ENCODE measurements at places on chromosomes 6 and 20.

DNA sequence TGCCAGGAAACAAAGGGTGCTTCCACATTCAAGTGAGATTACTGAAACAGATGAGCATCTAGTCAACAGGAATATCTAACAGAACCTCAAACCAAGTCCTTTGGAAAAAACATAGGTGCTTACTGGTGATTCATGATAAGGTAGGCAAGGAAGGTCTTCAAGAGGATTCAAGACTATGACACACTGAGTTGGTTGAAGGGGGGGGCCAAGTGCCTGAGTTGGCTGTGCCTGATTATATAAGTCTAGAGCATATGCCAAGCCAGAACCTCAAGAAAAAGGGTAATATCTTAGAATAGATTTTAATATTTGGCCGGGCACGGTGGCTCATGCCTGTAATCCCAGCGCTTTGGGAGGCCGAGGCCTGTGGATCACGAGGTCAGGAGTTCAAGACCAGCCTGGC, 63.7 kb downstream of the LYRM4 start:
- DNase-seq: no peak

- no peak for DNase-seq
Observed at GRCh38 chr6:38797391-38797790, 82.3 kb downstream of the DNAH8 start.

DNA sequence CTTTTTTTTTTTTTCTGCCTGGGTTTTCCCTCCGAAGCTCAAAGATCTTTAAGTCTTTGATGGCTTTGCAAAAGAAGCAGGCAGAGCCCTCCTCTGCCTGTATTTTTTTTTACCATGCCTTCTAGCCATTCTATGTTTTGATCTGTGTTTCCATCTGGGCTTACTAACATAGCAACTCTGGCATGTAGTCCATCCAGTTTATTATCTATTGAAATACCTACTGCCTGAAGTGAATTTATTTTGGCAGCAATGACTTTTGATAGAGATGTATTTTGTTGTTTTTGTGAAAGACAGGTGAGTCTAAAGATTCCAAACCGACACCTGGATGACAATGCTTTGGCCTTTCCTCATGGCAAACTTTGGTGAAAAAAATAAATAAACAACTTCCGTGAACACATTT, 1157.7 kb upstream of the MAP3K7 start:
- DNase-seq: no peak

DNA sequence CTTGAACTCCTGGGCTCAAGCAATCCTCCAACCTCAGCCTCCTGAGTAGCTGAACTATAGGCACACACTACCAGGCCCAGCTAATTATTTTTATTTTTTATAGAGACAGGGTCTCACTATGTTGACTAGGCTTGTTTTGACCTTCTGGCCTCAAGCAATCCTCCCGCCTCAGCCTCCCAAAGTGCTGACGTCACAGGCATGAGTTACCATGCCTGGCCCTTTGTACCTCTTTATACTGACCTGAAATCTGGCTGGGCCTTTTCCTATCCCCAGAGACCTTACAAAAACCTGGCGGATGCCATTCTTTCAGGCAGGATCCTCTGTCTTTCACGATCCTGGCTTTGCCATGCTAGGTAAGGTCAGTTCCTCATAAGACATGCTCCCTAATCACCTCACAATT, 11.5 kb downstream of the WFDC3 start:
- no peak for DNase-seq

DNA sequence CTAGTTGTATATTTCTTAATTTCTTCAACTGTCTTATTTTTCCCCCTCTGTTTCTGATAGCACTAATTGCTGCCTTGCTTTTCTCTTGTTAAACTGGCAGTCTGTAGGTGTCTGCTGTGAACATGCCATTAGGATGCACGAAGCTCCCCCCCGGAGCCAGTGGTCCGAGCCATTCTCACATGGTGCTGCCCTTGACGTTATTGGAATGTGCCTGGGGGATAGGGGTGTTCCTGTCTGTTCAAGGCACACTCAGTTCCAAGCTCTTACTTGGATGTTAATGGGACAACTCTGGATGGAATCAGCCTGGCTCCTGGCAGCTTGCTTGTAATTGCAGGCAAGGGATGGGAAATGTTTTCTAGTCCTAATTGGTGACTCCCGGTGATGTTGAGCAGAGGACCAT, 68.4 kb downstream of the RREB1 start:
- no peak for DNase-seq

- DNase-seq: no peak
Observed at GRCh38 chr6:24194978-24195700, 69.1 kb downstream of the NRSN1 start.

DNA sequence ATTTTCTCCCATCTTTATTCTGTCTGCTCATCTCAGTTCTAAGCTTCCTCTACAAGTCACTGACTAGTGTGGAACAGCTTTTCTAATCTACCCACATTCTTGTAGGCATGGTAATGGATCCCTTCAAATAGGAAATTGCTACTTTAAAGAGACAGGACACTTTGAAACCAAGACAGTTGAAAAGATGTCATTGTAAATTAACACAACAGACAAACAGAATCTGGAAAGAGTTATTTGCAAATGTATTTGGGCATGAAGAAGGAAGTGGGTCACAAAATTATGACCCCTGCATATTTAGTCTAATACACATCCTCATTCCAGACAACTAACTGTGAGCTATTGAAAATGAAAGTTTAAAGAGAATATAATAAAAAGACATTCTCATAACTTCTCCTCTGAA, 298.2 kb upstream of the MARCKS start:
- DNase-seq: no peak

- DNase-seq: no peak
Observed at GRCh38 chr6:158765499-158766068, 53.6 kb downstream of the EZR start.

DNA sequence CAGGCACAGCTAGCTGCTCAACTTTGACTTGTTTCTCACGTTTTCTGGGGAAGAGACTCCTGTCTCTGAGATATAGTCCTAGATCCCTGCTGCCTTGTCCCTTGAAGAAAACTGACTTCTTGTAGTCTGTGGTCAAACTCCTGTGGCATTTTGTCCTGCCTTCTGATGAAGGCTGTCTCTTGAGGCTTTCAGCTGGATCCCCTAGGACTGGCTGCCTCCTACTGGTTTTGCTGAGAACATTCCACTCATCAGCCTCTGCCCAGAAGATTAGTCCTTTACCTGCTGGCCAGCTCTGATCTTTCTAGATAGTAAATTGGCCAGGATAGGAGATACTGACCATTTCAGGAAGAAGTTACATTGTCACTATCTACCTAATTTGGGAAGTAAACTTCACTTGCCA, 71.9 kb upstream of the CNR1 start:
- no peak for DNase-seq

GRCh38 chr20:48750941-48751635, 76.7 kb downstream of the PREX1 start:
- DNase-seq: no peak

- DNase-seq: no peak
Observed at GRCh38 chr6:109059153-109059552, 35.5 kb downstream of the SESN1 start.

DNA sequence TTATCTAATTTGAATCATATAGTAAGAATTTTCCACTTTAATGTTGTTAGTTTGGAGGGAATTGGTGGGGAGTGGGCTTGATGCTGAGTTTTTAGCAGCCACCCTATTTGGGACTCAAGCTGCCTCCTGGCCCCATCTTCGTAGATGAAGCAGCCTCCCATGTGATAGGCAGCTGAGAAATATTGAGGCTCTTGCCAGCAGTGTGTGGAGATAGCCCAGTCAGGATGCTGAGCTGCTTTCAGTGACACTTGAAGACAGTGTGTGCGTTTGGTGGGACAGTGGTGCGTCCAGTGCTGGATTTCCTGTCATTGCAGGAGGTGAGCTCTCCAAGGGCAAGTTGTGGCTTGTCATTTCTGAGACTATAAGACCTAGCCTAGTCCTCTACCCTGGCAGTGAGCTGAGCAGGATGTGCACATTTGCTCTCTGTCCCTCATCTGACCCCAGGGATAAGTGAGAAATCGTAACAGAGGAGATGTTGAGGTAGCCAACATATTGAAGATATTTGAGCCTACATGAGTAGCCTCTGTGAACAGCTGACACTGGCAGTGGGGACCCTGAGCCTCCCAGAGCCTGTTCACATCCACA, 47.9 kb upstream of the RNF8 start:
- no peak for DNase-seq

DNA sequence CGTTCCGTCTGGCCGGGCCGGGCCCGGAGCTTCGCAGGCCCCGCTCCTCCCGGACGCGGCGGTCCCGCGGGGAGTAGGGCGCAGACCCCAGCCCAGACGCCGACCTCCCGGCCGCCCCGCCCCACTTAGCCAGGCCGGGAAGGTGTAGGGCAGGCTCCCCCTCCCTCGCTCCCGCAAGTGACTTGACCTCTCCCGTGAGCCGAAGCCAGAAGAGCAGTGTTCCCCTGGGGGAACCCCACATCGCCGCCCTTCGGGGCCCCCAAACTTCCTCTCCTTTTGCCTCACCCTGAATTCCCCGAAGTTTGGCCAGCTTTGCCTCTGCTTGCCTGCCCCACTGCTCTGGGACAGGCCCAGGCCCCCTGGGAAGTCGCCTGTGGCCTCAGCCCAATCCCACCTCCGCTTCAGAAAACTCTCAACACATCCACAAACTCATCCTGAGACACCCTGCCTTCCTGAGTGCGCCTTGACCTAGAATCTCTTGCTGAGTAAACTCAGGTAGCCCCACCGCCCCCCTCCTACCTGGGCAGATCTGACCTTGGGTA, 524 bp upstream of the NOL4L start:
- no peak for DNase-seq

DNA sequence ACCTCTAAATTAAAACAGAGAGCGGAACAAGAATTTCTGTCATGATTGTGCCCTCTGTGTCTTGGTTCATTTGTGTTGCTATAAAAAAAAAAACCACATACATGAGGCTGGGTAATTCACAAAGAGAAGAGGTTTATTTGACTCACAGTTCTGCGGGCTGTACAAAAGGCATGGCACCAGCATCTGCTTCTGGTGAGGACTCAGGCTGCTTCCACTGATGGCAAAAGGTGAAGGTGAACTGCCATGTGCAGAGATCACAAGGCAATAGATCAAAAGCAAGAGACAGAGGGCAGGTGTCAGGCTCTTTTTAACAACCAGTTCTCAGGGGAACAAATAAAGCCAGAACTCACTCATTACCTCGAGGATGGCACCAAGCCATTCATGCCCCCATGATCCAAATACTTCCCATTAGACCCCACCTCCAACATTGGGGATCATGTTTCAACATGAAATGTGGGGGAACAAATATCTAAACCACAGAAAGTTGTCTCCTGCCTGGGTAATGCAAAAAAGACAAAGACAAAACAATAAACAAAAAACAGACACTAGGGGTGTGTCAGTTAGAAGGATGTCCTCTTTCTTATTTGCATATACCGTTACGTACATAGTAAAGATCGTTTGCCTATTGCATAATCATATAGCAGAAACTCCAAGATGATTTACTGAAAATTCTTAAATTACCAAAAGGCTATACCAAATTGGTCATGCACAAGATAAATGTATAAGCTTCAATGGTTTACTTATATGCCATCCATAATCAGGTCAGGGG, 17.0 kb downstream of the SERPINB9 start:
- DNase-seq: no peak

Measured in stimulated activated CD4-positive, alpha-beta T cell treated with anti-CD3 and anti-CD28 coated beads, TNF-alpha, amount 100 ng/mL, for 1 hour (primary cell).